ENCODE measurements at places on chromosomes 16 and 17. TPM values are rescaled to one million over a fixed set of nuclear protein-coding genes. Genes with fewer than 3 reads are reported as not detected.

LDAF1 gene
- 25.4 TPM for total RNA-seq

CPHXL2 gene
- total RNA-seq, result not detected

DNA sequence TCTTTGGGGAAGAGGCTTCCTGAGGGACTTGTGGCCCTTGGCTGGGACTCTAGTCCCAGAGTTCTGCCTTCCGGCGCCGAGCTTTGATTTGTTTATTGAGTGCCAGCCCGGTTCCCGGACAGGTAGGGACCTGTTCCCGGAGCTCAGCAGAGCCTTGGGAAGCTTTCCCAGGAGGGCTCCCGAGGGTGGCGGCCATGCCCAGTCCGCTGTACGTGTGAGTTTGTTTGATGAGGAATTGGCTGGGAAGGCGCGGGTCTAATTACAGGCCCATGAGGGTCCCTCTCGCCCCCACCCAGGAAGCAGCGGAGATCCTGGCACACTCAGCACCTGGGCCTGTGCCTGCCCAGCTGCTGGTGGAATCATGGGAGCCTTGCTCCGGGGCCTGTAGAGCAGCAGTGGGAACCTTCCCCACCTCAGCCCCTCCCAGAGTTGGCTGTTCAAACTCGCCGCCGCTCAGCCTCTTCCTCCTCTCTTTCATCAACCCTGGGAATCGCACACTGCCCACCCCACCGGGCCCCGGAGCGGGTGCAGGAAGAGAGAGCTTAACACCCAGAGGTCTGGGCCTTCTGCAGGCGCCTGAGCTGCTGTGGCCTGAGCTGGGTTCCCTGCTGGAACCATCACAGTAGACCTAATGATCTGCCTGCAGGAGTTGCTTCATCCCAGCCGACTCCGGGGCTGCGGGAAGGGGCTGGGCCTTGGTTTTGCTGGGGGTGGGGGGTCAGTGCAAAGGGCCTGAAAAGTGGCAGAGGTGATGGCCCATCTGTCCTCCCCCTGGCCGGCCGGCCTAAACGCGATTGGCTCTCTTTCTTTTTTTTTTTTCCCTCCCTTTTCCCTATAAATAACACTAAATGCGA lies 313.7 kb downstream of the SEC14L1 start:
- H3K36me3 ChIP-seq, result peaks cover 3% of the 10 kb centered on the region
- peaks cover 78% of the 10 kb centered on the region for H3K4me1 ChIP-seq
- peak overlapping the region; percentile 98 for H3K4me3 ChIP-seq
- no peak overlapping the region for H3K27ac ChIP-seq
- no peak for DNase-seq

ZNF287 gene
- total RNA-seq, result 16.6 TPM

GRCh38 chr17:39200070-39200879 lies at the start of gene RPL19:
Gene RPL19, plus strand, starts transcription at chr17:39200283. Its CDS starts 62 bp downstream, at chr17:39200345.
- H3K27me3 ChIP-seq, result no peaks in the 10 kb centered on the region
- H3K4me1 ChIP-seq, result peaks cover 38% of the 10 kb centered on the region
- peak within 1 kb of the TSS; percentile 92 for H3K4me3 ChIP-seq
- DNase-seq, result peak; percentile 71
- peaks cover 25% of the 10 kb centered on the region for H3K36me3 ChIP-seq

KRTAP9-8 gene
- not detected for total RNA-seq

MYH1 gene
- not detected for total RNA-seq

DNA sequence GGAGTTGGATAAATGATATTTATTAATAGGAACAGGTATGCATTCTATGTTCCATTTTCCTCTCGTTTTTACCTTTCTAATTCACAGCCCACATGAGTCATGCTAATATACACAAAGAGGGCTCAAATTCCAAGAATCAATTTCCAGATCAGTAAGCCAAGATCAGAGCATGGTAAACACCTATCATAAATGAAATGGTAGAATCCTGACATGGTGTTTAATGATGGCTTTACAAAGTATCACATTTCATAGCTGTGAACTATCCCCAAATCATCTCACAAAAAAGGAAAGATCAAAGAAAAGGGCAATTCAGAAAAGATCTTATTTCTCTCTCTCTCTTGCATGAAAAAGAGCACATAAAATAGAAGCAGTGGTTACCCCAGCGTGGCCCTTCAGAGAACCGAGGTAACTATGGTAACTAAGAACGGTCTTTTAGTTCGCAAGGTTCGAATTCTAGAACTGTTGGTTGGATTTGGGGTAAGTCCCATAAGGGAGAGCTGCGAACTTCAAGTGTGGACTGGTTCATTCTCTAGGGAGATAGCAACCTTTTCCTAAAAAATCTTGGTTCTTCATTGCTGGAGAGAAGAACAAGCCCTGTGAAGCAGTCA lies 73.0 kb downstream of the MARCHF10 start:
- H3K4me1 ChIP-seq, result peaks cover 11% of the 10 kb centered on the region
- no peaks in the 10 kb centered on the region for H3K36me3 ChIP-seq
- no peak overlapping the region for H3K27ac ChIP-seq
- no peak for DNase-seq
- H3K27me3 ChIP-seq, result no peaks in the 10 kb centered on the region
